IPS-NIHi11 (cell line): ENCODE measurements at places on chromosomes 1 and 21.
A peak's percentile ranks its signal among the peaks of the same experiment; 100 is the strongest.

- DNase-seq = peak; percentile 86
These were observed 283.4 kb downstream of the ASTN1 start for GRCh38 chr1:176880955-176881595.

DNA sequence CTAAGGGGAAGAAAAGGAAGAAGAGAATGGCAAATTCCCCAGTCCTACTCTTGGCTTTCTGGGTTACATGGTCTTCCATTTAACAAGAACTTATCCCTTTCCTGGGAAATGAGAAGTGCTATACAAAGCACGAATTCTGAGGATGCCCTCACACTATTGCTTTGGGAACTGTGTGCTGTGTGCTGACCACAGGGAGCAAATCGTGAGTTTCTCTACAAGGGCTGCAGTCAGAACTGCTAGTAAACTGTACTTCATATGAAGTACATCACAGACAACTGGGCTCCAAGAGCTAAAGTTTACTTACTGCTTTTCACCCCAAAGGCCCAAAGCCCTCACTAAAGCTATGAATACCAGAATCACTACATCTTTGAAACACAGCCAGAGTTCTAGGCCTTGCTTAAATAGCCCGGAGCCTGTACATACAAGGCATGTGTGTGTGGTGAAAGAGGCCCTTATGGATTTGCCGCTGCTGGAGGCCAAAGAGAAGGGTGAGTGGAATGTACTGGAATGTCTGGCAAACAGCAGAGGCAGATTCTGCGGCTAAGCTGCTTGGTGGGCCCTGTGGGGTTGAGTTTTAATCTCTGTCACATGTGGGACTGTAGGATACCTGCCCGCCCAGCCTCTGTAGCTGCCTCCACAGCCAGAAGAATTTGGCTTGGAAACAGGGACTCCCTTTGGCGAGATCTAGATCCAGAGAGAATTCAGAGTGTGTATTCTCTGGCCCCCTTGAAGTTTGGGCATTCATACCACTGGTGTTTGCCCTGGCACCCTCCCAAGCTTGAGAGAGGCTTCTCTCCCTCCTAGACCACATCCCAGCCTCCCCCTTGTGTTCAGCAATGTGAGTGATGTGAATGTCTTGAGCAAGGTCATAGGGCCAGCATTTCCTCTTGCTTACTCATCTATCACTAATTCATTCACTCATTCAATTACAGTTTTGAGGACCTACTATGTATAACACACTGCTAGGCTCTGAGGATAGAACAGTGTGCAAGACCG is 21.9 kb upstream of the TRIM67 start:
- no peak for DNase-seq

GRCh38 chr1:112002514-112002913 is 13.0 kb upstream of the KCND3 start:
- no peak for DNase-seq

GRCh38 chr1:93704052-93704451 is 22.4 kb upstream of the BCAR3 start:
- DNase-seq = no peak

GRCh38 chr1:164836614-164837018 is 277.6 kb downstream of the PBX1 start:
- no peak for DNase-seq

GRCh38 chr21:17231771-17232170 is 281.1 kb upstream of the CXADR start:
- DNase-seq = no peak

DNA sequence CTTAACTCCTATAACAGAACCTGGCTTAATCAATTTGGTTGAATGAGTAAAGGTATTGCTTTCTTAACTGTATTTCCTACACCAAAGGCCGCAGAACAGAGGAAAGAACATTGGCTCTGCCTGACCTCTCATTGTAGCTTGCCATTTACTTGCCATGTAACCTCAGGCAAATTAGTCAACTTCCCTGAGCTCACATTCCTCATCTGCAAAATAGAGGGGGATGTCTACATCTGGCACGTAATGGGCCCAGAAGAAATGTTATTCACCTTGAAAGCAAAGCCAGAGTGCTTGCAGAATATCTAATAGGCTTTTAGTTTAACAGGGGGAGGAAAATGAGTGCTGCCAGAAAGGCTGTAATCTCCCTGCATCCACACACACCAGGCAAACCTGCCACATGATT is 44.3 kb downstream of the LAMC2 start:
- DNase-seq = no peak

GRCh38 chr1:61160526-61160925 is 78.2 kb downstream of the NFIA start:
- no peak for DNase-seq

- no peak for DNase-seq
These were observed 13.5 kb upstream of the COL16A1 start for GRCh38 chr1:31717341-31717740.

GRCh38 chr1:192756314-192756713 is 52.5 kb upstream of the RGS2 start:
- DNase-seq = no peak

DNA sequence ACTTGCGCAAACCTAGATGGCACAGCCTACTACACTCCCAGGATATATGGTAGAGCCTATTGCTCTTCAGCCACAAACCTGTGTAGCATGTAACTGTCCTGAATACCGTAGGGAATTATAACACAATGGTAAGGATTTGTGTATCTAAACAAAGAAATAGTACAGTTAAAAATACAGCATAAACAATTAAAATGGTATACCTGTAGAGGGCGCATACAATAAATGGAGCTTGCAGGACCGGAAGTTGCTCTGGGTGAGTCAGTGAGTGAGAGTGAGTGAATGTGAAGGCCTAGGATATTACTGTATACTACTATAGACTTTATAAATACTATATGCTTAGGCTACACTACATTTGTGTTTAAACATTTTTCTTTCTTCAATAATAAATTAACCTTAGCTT is 99.3 kb downstream of the PLD5 start:
- DNase-seq = no peak

GRCh38 chr1:235275223-235275622 is 52.8 kb downstream of the ARID4B start:
- DNase-seq = no peak

DNA sequence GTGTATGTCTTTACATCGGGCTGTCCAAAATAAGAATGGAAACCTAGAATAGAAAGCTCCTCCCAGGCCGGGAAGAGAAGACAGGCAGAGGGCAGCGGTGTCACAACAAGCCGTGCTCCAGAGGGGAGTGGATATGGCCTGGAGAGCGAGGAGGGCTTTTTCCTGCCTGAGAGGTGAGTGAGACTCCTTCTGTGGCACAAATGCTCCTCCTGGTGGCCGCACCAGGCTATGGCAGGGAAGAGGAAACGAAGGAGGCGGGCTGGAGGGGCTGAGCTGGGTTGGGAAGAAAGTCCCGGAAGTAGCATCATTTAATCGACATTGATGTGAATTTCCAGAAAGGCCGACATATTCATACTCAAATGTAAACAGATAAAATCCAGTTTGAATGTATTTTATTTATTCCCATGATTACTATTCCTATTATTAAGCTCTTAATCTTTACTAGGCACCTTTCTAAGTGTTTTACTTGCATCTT is 54.7 kb downstream of the MEF2D start:
- DNase-seq = peak; percentile 81

DNA sequence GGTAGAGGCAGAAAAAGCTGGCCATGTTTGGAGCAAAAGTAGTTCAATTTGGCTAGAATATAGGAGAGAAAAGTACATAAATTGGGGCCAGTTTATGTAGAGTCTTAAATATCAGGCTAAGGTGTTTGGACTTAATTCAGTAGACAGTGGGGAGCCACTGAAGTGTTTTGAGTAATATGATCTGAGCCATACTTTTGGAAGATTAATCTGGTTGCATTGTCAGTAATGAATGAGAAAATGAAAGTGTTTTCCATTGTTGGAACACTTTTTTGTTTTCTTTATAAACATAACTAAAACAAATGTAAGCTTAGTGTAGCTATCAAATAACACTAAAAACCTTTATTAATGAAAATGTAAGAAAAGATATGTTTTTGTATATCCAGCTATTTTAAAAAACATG is 42.1 kb downstream of the POU2F1 start:
- no peak for DNase-seq

- DNase-seq = no peak
These were observed 6.4 kb upstream of the EDN2 start for GRCh38 chr1:41490911-41491310.

- no peak for DNase-seq
These were observed 38.2 kb downstream of the URB2 start for GRCh38 chr1:229664133-229664689.

DNA sequence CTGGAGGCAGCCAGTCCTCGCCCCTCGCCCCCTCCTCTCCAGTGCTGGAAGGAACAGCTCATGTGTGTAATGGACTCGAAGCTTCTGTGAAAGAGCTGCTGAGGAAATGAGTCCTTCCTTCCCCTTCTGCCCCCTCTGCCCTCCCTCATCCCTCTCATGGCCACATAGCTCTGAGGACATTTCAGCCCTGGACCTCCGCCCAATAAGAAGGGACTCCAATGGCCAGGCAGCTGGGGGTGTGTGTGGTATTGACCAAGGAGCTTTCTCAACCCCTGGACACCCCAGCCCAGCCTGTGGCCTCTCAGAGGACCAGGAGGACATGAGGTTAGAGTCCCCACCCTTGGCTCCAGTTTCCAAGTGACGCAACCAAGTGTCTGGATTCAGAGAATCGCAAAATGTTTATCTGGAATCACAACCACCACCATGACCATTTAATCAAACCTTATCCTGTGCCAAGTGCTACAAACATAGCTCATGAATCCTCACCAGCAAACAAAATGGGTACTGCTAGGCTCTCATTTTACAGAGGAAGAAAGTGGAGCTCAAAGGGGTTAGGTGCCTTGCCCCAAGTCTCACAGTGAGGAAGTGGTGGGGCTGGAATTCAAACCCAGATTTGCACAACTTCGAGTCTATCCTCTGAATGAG is 47.8 kb upstream of the ECE1 start:
- no peak for DNase-seq

GRCh38 chr1:214351551-214352277 is 70.8 kb downstream of the SMYD2 start:
- no peak for DNase-seq

- DNase-seq = no peak
These were observed 55.4 kb downstream of the RUNX3 start for GRCh38 chr1:24874611-24875234.

GRCh38 chr1:11598461-11598860 is 55.8 kb downstream of the FBXO2 start:
- DNase-seq = no peak

DNA sequence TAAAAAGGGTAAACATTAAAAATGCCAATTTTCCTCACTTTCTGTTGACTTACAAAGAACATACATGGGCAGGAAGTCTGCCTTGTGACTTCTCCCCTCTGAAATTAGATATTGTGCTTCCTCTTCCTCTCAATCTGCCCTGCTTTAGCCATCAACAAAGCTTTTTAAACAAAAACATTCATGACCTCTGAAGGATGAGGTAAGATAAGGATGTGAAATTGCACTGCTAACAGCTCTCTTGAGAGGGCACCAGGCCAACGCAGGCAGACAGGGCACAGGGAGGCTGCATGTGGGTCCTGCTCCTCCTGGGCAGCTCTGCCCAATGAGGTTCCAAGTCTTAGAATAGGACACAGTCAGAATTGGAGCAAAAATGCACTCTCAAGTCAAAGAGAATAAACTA is 62.1 kb downstream of the DEGS1 start:
- DNase-seq = no peak

DNA sequence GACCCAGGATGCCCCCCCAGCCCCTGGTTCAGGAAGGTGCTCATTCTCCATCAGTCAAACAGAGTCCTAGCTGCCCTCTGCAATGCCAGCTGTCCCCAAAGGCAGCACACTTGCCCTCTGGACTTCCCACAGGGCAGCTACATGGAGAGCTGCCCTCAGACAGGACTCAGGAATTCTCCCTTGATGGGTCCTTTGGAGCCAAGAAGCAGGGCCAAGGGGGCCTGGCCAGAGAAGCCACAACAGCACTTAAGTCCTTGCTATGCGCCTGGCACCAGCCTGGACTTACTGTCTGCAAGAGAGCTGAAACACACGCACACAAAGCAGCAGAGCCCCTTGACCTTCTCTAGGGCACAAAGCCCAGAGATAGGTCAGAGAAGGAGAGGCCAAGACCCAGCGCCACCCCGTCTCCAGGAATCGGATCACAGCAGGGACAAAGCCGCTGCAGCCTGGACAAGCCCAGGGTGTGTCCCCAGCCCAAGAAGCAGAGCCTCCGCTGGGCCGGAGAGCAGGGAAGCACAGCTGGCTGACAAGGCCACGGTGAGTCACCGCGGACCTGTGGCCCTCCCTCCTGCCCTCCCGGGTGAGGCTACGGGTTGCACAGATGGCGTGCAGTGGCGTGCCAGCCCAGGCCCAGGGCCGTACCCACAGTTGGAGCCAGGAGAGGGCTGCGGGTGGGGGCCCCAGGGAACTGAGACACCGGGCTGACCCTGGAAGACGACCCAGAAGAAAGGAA is 1.7 kb downstream of the WNT9A start:
- DNase-seq = peak; percentile 55

GRCh38 chr1:46521414-46521813 is 30.0 kb downstream of the KNCN start:
- DNase-seq = no peak

DNA sequence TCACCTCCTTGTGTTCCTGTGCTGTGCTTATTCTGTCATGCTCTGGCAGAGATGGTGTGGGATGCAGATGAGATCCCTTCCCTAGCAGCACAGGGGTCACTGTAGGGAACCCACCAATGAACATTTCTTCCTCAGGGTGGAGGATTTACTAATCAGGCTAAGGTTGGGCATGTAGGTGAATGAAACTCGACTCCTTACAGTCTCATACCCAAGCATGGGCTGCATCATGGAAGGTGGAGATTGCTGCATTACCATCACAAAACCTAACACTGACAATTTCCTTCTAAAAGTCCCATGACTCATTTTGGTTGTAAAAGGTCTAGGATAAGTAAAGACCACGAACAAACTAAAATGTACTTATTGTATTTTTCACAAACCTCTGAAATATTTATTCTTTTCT is 399.9 kb downstream of the DSCAM start:
- no peak for DNase-seq

- DNase-seq = no peak
These were observed 124.8 kb downstream of the DISC1 start for GRCh38 chr1:231751415-231751814.

GRCh38 chr1:3030663-3031381 is 9.6 kb downstream of the ACTRT2 start:
- DNase-seq = no peak

DNA sequence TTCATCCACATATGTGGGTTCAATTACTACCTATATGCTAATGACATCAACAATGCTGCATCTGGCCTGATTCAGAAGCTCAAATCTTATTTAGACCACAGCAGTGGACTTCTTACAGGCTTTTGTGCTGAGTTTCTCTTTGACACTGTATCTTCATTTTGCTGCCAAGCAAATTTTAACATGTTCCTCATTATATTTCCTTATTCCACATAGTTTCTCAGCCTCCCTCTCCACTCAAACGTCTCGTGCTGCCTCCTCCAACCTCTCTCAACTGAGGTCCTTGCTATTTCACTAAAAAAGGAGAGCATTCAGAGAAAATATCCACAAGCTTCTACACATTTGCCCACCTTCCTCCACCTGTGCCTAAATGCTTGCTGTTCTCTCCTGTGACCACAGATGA is 6.5 kb downstream of the TDRKH start:
- no peak for DNase-seq

DNA sequence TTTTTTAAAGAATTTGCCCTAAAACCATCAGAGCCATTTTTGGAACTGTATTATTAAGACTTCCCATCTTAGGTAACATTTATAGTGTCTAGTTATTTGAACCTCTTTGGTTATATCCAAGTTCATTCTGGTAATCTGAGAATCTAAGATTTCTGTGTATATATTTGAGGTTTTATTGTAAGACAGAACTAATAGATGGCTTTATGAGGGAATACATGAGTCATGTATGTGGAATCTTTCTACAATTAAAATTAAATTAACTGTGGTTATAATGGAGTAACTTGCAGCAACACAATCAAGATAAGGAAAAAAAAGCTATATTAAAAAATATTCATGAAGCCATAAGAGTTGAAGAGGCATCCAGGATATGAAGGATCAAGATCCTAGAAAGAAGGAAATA is 92.1 kb downstream of the UBE2U start:
- DNase-seq = no peak
